ENCODE measurements at places on chromosomes 2 and 18.

- H3K36me3 ChIP-seq = no peaks in the 10 kb centered on the region
- H3K27ac ChIP-seq = no peak overlapping the region
- no peaks in the 10 kb centered on the region for H3K27me3 ChIP-seq
- no peak for DNase-seq
- H3K4me3 ChIP-seq = no peak overlapping the region
These were observed 61.1 kb upstream of the NFATC1 start for GRCh38 chr18:79334496-79335233.

GRCh38 chr18:14948163-14948540 is 200.2 kb downstream of the ANKRD30B start:
- no peak overlapping the region for H3K27ac ChIP-seq
- H3K4me1 ChIP-seq = no peaks in the 10 kb centered on the region
- H3K27me3 ChIP-seq = no peaks in the 10 kb centered on the region
- DNase-seq = no peak

GRCh38 chr18:2108591-2108990 is 462.7 kb downstream of the METTL4 start:
- no peaks in the 10 kb centered on the region for H3K36me3 ChIP-seq
- H3K4me3 ChIP-seq = no peak overlapping the region
- H3K27ac ChIP-seq = no peak overlapping the region
- H3K27me3 ChIP-seq = no peaks in the 10 kb centered on the region
- no peaks in the 10 kb centered on the region for H3K4me1 ChIP-seq

DNA sequence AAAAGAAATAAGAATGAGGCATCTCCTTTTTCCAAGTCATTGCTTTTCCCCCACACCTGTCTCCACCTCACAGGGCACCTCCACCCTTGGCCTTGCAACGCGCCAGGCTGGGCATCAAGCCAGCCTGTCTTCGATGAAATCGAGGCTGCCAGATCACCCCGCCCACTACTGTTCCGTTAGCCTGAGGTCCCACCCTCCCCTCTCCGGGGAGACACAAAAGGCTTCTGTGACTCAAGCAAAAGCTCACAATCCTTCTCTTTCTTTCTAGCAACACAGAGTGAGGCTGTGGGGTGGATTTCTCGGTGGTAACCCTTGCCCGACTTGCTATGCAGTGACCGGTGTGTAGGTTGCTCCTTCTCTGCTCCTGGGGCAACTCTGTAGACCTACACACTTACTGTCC is 9.9 kb downstream of the TNP1 start:
- no peaks in the 10 kb centered on the region for H3K36me3 ChIP-seq
- H3K4me3 ChIP-seq = no peak overlapping the region
- no peak overlapping the region for H3K27ac ChIP-seq
- no peaks in the 10 kb centered on the region for H3K27me3 ChIP-seq
- peaks cover 9% of the 10 kb centered on the region for H3K4me1 ChIP-seq

GRCh38 chr18:54033052-54033451 is 191.4 kb downstream of the MBD2 start:
- no peaks in the 10 kb centered on the region for H3K36me3 ChIP-seq
- DNase-seq = no peak
- no peaks in the 10 kb centered on the region for H3K4me1 ChIP-seq
- no peak overlapping the region for H3K4me3 ChIP-seq
- no peaks in the 10 kb centered on the region for H3K27me3 ChIP-seq
- H3K27ac ChIP-seq = no peak overlapping the region

DNA sequence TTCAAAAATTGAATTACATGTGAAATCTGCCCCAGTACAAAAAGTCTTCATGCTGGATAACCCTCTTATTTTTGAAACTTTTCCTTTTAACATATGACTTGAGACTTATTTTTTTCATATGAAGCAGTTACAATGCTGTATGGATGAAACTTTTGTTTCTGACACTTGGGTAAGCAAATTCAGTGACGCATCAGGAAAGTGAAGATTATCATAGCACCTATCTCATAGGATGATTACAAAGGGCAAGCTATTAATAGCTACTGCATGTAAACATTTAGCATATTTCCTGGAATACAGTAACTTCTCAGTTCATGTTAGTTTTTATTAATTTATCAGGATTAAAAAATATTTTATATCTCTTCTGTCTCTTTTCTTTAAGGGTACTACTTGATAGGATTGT is 1109.2 kb downstream of the LRP1B start:
- no peak overlapping the region for H3K4me3 ChIP-seq
- no peaks in the 10 kb centered on the region for H3K27me3 ChIP-seq
- DNase-seq = no peak
- H3K36me3 ChIP-seq = no peaks in the 10 kb centered on the region
- H3K27ac ChIP-seq = no peak overlapping the region
- no peaks in the 10 kb centered on the region for H3K4me1 ChIP-seq

DNA sequence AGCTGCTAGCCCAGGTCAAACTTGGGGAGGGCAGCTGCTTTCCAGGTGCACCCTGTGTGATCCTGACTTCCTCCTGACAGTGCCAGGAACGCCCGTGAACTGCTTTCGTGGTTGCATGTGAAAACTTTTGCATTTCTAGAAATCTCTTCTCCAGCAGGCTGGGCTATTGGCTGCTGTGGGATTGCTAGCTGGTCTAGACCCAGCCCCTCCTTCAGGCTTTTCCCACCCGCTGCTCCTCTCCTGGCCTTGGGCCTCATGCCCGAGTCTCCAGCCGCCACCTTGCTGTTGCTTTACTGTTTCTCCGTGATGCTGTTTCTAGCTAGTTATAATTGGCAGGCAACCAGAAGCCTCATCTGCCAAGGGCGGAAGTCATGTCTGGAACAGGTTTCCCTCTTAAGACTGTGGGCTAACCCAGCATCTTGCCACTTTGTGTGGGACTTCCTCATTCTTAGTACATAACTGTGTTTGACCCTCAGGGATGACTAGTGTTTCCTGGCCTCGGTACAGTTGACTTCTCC is 27.0 kb upstream of the MGAT4A start:
- no peak overlapping the region for H3K4me3 ChIP-seq
- H3K27me3 ChIP-seq = no peaks in the 10 kb centered on the region
- no peak overlapping the region for H3K27ac ChIP-seq
- no peaks in the 10 kb centered on the region for H3K36me3 ChIP-seq
- peaks cover 4% of the 10 kb centered on the region for H3K4me1 ChIP-seq

DNA sequence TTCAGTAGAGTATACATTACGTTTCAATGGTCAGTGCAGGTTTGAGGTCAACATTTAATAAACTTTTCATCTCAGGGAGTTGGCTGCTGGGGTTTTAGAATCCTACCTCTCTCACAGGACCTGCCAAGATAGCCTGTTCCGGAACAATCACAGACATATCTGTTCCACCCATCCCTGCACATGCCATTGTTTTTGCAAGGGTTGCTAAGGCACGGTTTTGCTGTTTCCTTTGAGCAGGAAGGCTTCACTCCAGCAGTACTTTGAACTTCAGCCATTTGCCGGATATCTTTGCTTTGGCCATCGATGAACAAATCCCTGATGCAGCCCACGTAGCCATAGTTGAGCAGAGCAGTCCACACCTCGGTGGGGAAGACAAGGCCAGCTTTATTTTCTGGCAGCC is 493.8 kb downstream of the NRXN1 start:
- H3K36me3 ChIP-seq = no peaks in the 10 kb centered on the region
- DNase-seq = no peak
- no peak overlapping the region for H3K27ac ChIP-seq

DNA sequence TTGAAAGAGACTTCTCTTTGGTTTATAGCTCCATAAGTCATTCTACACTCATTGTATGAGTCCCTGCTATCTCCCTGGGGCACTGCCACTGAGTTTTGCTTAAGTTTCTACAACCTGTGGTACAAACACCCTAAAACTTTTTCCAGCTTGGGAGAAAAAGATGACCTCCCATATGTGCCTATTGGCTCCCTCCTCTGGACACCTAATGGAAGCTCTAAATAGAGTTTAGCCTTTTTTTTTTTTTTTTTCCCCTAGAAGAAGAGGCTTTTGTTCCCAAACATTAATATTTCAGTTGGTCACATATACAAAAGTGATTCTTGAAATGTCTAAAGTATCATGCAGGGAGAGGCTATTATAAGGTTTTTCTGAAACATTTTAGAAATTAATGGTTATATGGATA is 547.2 kb upstream of the TMEFF2 start:
- H3K27ac ChIP-seq = no peak overlapping the region
- no peaks in the 10 kb centered on the region for H3K4me1 ChIP-seq
- DNase-seq = peak; percentile 56
- H3K4me3 ChIP-seq = no peak overlapping the region

DNA sequence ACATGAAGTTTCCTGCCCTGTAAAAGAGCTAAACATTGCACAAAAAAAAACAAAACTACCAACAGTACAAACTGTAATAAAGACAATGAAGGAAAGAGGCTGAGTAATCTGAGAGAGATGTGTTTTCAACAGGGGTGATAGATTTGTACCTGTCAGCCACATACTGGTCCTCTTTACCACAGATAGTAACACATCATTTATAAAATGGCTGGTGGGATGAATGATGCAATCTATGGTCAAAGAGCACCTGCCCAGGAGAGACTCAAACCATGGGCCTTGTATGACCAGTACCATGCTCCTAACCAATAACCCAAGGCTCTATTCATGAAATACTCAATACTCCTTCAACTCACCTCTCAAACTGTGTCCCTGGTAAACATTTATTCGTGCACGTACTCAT is 4.5 kb downstream of the SUCLG1 start:
- H3K27ac ChIP-seq = no peak overlapping the region
- H3K4me1 ChIP-seq = peaks cover 6% of the 10 kb centered on the region
- H3K36me3 ChIP-seq = no peaks in the 10 kb centered on the region
- H3K27me3 ChIP-seq = no peaks in the 10 kb centered on the region

GRCh38 chr2:224146356-224147160 is 107.5 kb upstream of the SERPINE2 start:
- H3K27ac ChIP-seq = no peak overlapping the region
- H3K27me3 ChIP-seq = no peaks in the 10 kb centered on the region
- H3K4me1 ChIP-seq = no peaks in the 10 kb centered on the region
- no peak for DNase-seq
- no peaks in the 10 kb centered on the region for H3K36me3 ChIP-seq

Data from neural progenitor cell (in vitro differentiated cells).